ENCODE measurements at places on chromosomes 2 and 18. TPM values are rescaled to one million over a fixed set of nuclear protein-coding genes. Genes with fewer than 3 reads are reported as not detected.
A peak's percentile ranks its signal among the peaks of the same experiment; 100 is the strongest.

GRCh38 chr2:207725873-207726578 lies 14.6 kb downstream of the CCNYL1 start:
- no peak for DNase-seq

DNA sequence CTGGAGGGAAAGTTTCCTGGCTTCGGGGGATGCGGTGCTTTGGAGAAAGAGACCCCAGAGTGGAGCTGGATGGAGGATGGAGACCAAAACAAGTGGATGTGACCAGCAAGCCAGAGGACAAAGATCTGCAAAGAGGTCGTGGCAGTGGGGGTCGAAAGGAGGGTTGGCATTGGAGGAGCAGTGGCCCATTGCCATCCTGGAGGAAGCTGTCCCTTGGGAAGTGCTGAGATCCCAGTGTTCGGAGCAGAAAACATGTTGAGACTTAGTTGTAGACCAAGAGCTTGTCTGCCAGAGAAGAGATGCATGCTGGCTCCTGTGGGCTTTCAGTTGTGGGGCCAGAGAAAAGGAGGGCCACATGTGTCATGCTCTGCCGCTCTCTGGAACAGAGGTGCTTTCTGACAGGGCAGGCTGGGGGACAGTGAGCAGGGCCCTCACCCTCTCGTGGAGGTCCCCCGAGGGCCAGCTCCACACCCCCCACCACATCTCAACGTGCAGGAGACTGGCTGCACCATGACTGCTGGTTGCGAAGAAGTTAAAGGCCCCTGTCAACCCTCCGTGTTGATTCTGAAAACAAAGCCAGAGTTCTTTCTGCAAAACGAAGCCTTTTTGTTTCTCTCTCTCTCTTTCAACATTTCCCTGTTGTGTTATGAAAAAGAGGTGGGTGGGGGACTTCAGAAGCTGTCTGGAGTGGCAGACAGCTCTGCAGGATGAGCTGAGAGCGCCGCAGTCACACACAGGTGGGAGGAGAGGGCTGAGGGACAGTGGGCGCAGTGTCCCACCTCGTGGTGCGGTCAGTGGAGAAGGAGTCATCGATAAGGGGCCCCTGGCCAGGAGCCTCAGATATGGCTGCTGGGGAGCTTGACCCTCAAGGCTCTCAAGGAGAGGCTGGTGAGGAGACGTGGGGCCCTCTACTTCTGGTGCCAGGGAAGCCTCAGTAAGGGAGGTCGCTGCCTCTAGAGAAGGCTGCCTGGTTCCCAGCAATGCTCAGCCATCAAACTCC lies 77.6 kb upstream of the BCL2L11 start:
- DNase-seq, result no peak

DNA sequence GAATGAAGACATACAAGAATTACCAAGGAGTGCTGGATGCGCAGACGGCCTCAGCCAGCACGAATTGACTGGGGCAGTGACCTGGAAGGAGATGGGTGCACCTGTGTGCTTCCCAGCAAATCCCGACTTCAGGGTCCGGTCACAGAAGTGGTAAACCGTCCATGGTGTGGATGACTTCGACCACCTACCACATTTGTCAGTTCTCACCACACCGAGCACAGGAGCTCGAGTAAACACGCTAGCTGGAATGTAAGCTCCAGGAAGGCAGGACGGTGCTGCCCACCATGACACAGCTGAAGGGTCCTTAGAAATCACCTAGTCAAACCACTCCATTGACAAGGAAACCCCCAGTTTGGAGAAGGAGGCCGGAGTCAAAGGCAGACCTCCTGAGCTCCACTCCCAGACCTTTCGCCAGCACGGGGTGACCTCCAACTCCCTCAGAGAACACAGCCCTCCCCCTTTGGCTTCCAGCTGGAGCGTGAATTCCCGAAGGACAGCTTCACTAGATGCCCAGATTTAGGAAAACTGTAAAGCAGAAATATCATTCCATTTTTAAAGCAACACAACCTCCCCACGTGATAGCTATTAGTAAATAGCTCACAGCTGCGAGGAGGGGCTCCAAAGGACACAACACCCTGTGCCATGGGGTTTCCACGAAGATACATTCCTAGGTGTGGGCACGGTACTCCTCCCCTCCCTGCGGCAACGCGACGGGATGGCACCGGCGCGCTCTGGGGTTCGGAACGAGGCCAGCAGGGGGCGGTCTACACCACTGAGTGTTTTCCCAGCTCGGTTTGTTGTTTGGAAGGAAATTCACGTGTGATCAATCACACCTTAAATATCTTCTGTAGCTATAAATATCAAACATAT lies 34.1 kb upstream of the GNAL start:
- DNase-seq, result peak; percentile 23

DNA sequence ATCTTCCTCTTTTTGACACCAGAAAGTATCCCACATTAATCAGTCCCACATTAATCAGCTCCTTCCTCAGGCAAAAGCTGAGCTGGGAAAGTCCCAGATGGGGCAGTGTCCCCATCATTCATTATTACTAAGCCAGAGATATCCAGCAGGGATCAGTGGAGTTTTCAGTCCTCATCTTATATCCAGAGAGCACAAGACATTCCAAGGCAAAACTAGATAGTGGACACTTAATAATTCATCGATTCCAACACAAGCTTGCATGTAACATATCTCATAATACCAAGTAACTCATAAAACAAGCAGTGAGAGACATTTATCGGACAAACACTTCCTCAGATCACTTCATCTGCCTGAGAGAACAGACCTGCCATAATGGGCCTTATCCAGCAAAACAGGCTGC lies 53.1 kb downstream of the MCFD2 start:
- DNase-seq, result no peak

DNA sequence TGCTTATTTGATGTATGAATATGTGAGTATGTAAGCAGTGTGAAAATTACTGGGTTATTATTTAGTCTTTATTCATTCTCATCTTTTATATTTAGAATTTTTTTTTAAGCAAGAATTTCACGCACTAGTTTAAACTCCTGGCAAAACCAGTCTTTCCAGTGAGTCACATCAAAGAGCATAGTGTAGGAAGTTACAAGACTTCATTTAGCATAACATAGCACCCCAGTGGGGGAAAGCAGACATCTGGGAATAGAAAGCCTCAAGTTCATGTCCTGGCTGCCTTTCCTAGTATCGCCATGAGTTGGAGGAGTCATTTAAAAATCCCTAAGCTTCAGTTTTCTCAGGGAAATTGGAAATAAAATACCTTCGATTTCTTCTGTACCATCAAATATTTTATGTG lies 408.3 kb downstream of the NUP35 start:
- DNase-seq, result no peak

GRCh38 chr2:115036818-115037217 lies 594.4 kb downstream of the DPP10 start:
- no peak for DNase-seq

DNA sequence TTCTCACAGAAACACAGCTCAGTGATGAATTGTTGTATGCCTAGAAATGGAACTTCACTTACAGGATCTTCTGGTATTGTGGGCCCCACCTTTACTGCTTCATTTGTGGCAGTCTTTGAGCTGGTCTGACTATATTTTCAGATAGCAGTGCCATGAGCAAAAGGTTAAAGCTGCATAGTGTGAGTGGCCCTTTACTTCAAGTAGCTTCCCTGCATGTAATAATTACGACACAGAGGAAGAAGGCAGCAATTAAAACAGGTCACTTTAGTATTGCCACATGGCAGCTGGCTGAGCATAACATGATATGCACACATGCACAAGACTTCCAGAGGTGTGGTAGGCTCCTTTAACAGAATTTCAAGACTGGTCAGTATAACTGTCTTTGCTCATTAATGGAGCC lies 426.3 kb upstream of the ZEB2 start:
- no peak for DNase-seq

DNA sequence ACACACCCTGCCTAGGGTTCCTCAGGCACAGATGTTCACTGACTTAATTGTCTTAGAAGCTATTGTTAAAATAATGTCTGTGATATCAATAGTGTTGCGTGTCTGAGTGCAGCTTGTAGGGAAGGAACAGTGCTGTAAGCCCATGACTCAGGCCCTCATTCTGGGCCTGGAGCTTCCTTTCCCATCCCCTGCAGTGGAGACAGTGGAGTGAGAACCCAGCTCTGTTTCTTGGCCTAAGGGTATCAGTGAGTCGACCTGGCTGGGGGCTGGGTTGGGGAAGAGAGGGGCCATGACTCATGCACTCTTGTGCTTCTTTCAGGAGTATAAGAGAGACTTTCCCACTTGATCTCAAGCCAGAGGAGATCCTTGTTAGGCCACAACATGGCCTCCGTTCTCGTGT lies 106.8 kb downstream of the HRH4 start:
- peak; percentile 13 for DNase-seq

DNA sequence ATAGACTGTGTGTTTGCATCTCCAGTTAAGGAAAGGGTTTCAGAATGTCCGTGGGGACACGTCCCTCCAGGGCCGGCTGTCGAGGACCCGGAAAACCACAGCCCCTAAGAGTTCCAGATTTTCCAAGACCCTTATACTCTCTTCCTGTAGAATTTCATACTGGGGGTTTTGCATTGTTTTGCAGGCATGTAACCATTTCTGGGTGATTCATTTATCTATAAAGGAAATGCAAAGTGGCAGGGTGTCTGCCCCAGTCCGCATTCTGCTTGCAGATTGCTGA lies 8.5 kb downstream of the SP9 start:
- DNase-seq, result no peak

GRCh38 chr2:103287746-103288145 lies 525.9 kb downstream of the TMEM182 start:
- DNase-seq, result no peak

- peak; percentile 34 for DNase-seq
Measured at GRCh38 chr2:24508878-24509277, 17.8 kb downstream of the NCOA1 start.

GRCh38 chr18:24443870-24444269 lies 16.6 kb upstream of the HRH4 start:
- DNase-seq, result no peak

DNA sequence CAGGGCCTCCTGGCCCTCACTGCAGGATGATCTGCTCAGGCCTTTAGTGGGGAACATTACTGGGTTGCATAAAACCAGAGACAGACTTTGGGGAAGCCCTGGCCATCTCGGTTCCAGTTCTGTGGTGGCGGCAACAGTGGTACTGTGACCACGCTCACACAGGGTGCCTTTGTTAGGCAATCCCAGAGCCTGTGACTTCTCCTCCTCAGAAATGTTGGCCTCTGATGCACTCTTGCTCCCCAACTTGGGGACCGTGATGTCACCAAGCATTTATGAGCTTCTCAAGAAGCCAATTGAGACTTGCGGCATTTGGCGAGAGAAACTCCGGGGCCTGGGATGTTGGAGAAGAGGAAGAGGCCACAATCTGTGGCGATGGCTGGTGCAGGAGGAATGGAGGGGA lies 80.9 kb upstream of the PKDCC start:
- DNase-seq, result no peak

DNA sequence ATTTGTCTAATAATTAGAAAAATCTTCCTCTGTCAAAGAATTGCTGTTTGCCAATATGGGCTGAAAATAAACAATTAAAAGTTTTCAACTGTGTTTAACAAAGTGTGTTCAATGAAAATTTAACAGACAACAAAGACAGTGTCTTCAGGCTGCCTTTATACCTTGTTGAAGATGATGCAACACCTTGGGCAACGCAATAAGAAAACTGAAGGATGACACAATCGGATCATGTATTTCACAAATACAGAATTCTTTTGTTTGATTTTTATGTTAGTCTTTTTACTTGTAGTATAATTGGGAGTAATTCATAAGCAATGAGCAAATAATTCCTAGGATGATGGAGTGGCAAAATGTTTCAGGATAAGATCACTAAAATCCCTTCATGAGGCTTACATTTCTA lies 27.8 kb downstream of the CHN1 start:
- DNase-seq, result no peak

DNA sequence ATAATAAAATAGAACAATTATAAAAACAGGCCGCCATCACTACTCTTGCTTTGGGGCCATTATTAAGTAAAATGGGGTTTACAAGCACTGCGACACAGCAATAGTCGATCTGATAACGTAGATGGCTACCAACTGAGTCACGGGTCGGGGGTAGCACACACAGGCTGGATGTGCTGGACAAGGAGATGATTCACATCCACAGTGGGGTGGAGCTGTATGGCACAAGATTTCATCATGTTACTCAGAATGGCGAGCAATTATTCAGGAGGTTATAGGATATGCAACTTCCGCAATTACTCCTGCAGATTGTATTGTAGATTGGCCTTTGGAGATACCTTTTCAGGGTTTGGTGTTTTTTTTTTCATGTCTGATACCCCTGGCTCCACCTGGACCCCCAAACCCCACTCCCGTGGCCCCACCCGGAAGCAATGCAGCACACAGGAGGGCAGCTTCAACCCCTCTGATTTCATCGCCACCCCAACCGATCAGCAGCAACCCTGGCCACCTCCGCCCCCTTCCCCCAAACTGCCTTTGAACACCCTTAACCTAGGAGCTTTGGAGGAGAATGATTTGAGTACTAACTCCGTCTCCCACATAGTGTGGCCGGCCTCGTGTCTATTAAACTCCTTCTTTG lies 21.4 kb upstream of the MLPH start:
- DNase-seq, result peak; percentile 97

DNA sequence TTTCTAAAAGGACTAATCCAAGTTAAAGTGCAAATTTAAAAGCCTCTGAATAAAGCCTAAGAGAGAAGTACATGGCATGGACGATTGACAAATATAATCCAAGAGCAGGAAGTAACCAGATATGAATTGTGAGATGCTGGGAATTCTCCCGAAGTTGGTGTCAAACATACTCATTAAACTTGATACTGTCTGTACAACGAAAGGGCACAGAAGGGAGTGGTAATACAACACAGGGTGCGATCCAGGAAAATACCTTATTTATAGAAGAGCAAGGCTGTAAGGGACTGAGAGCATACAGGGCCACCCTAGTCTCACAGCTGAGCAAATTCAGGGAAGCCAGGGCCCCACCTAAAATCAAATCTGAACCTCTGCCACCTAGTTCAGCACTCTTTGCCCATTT lies 41.6 kb downstream of the SEMA4F start:
- no peak for DNase-seq

DNA sequence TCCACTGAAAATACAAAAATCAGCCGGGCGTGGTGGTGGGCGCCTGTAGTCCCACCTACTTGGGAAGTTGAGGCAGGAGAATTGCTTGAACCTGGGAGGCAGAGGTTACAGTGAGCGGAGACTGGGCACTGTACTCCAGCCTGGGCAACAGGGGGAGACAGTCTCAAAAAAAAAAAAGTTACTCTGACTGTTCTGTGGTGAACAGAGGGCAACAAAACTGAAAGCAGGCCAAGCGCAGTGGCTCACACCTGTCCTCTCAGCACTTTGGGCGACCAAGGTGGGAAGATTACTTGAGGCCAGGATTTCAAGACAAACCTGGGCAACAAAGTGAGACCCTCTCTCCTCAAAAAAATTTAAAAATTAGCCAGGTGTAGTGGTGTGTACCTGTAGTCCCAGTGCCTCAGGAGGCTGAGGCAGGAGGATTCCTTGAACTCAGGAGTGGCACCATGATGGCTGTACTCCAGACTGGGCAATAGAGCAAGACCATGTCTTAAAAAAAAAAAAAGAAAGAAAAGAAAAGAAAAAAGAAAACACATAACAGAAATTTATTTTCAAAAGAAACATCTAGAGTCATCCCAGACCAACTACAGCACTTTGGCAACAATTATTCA lies 13.6 kb upstream of the RTN4 start:
- DNase-seq, result no peak

GRCh38 chr2:112887964-112888749 lies 22.8 kb upstream of the IL37 start:
- DNase-seq, result no peak

Gene CDKL4
- total RNA-seq, result 0.90 TPM

Gene ERMN
- total RNA-seq, result 0.18 TPM

Gene SNORC
- total RNA-seq, result 0.72 TPM

Gene CHRNG
- not detected for total RNA-seq

Gene ABHD1
- total RNA-seq, result 0.09 TPM

Gene LRP1B
- total RNA-seq, result 0.36 TPM

Gene THAP4
- 26.4 TPM for total RNA-seq

Gene SLC9A4
- total RNA-seq, result not detected

Gene AFF3
- not detected for total RNA-seq

Gene STAMBP
- 34.2 TPM for total RNA-seq
